ENCODE measurements at places on chromosomes 4 and X. TPM values are rescaled to one million over a fixed set of nuclear protein-coding genes. Genes with fewer than 3 reads are reported as not detected.

- no peak for DNase-seq
- no peaks in the 10 kb centered on the region for H3K27me3 ChIP-seq
- H3K4me1 ChIP-seq: peaks cover 6% of the 10 kb centered on the region
- no peak overlapping the region for H3K27ac ChIP-seq
- peaks cover 3% of the 10 kb centered on the region for H3K36me3 ChIP-seq
Observed at GRCh38 chrX:19368576-19368975, 24.8 kb downstream of the PDHA1 start.

- no peaks in the 10 kb centered on the region for H3K27me3 ChIP-seq
- H3K4me1 ChIP-seq: peaks cover 12% of the 10 kb centered on the region
- H3K4me3 ChIP-seq: no peak overlapping the region
- H3K27ac ChIP-seq: no peak overlapping the region
- no peaks in the 10 kb centered on the region for H3K36me3 ChIP-seq
Observed at GRCh38 chrX:134677332-134677731, 19.1 kb upstream of the PLAC1 start.

- no peaks in the 10 kb centered on the region for H3K36me3 ChIP-seq
- no peaks in the 10 kb centered on the region for H3K27me3 ChIP-seq
- no peak overlapping the region for H3K4me3 ChIP-seq
- no peak overlapping the region for H3K27ac ChIP-seq
- no peak for DNase-seq
- no peaks in the 10 kb centered on the region for H3K4me1 ChIP-seq
Observed at GRCh38 chrX:38900719-38901118, 99.5 kb downstream of the MID1IP1 start.

- H3K27ac ChIP-seq: no peak overlapping the region
- H3K4me1 ChIP-seq: peaks cover 9% of the 10 kb centered on the region
- H3K4me3 ChIP-seq: no peak overlapping the region
- no peaks in the 10 kb centered on the region for H3K36me3 ChIP-seq
- DNase-seq: no peak
Observed at GRCh38 chr4:14259936-14260335, 632.4 kb upstream of the BOD1L1 start.

Gene UGT8
- not detected for total RNA-seq

Gene GRIA3
- total RNA-seq: not detected

Measured in osteocyte (in vitro differentiated cells).